Large intestine (tissue), 12 donors: ENCODE measurements at places on chromosomes 2 and 18.

DNA sequence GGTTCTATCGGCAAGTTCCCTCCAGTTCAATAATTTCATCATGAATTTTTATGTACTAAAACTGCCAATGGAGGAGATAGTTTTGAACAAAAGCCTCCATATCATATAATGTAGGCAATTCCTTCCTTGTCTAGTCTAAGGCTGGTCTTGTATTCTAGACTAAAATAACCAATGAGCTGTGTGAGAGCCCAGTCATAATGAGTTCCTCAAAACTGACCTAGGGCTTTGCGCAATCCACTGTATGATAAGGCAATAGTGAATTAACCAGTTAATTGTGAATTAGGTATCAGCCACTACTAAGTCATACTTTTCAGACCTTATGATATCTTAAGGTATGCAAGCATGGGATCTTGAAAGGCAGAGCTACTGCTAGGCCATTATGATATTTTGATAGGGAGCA lies 7.6 kb upstream of the UXS1 start:
- no peak for DNase-seq

GRCh38 chr18:54151376-54151775 lies 73.1 kb downstream of the MBD2 start:
- DNase-seq, result no peak

GRCh38 chr2:55864351-55865084 lies 59.1 kb downstream of the EFEMP1 start:
- no peak for DNase-seq

GRCh38 chr18:31942999-31943877 lies at the start of gene TRAPPC8:
TSS of gene TRAPPC8 (minus strand) at chr18:31943128. CDS start at chr18:31942764, 364 bp downstream.
- peak; percentile 98 for DNase-seq

- DNase-seq, result no peak
Observed at GRCh38 chr2:72340665-72341064, 193.0 kb upstream of the CYP26B1 start.

- no peak for DNase-seq
Observed at GRCh38 chr2:74850496-74851190, 16.7 kb downstream of the HK2 start.

DNA sequence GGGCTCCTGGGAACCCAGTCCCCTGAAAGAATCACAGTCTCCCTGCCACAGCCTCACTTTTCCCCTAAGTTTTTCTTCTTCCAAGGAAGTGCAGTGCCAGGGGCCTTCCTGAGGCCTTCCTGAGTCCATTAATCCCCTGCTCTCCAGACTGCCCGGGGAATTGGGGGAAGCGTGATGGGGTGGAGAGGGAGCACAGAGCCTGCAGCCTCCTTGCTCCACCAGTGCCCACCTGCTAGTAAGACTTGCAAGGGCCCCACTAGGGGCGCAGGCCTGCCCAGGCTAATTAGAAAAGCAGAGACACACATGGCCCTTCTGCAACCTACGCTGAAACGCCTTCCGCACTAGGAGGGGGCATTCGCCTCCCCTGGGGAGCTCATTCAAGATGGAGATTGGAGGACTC lies 110.6 kb downstream of the MRO start:
- no peak for DNase-seq
